ENCODE measurements at places on chromosomes 2 and 18.

GRCh38 chr2:31379747-31380146 lies 34.8 kb downstream of the XDH start:
- no peak for DNase-seq

- DNase-seq = no peak
Observed at GRCh38 chr2:24768601-24769000, 24.6 kb downstream of the PTRHD1 start.

GRCh38 chr18:12886498-12887126 lies 2.6 kb upstream of the PTPN2 start:
- DNase-seq = no peak

DNA sequence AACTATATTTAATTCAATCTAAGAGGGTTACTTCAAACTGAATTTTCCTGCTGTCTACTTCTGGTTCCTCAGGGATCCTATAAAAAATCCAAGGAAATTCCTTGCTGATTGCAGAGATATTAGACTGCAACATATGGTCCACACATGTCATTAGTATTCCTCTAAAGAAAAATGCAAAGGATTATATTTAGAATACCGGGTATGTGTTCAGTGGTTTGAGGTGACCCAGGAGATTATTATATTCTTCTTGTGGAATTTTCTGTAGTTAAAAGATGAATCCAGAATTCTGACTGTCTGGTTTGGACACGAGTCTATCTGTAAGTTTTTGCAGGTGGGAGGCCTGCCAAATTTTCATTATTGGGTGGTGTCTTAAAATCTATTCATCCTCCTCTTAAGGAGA lies 18.2 kb downstream of the HOXD1 start:
- DNase-seq = no peak

DNA sequence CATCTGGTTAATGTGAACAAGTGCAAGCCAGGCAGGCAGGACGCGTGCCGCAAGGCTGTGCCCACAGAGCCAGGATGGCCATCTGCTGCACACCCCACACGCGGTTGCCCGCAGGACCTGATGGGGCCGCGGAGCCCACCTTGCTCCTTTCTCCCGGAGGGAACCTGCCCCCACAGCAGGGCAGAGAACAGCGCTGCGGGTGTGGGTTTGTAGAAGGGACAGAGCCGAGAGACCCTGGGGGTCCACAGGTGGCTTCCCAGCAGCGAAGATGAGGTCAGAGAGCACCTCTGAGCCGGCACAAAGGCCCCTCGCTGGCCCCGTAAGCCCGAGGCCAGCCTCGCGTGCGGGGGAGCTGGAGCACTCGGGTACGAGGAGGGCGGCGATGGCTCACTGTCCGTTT lies 460.8 kb upstream of the SALL3 start:
- DNase-seq = no peak

Measured in NCI-H187 treated with DMSO at 0.1 percent for 48 hours (cell line).